ENCODE measurements at places on chromosomes 5 and 9. TPM values are rescaled to one million over a fixed set of nuclear protein-coding genes. Genes with fewer than 3 reads are reported as not detected.

GRCh38 chr9:6676254-6676921, 30.9 kb upstream of the GLDC start:
- no peak for ATAC-seq

- no peak for ATAC-seq
These were observed at the start of gene OR1N1 for GRCh38 chr9:122527193-122527592. OR1N1 (minus strand) TSS chr9:122527293; CDS start chr9:122527293, 0 bp downstream.

DNA sequence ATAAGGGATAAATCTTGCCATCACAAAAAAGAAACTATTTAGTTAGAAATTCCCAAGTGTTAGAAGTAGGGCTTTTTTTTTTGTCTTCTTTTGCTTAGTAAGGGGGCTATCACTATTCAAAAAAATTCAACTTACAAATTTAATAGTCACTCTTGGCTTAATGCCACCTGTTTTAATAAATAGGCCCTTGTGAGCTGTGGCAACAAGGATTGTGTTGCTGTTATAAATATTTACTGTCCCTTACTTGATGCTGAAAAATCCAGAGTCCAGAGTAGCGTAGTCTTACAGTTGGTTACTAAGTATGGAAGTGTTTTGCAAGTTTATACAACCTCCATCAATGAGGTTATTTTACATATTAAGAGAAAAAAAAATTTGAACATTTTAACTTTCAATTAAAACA, 21.4 kb upstream of the CEP78 start:
- no peak for ATAC-seq

GRCh38 chr5:55708732-55709131, 3.4 kb downstream of the SLC38A9 start:
- ATAC-seq: no peak

ZNF658 gene
- total RNA-seq: 1.6 TPM
